ENCODE measurements at places on chromosomes 16 and 17.

GRCh38 chr17:52546990-52547389 lies 388.5 kb upstream of the CA10 start:
- no peak for DNase-seq

- DNase-seq: peak; percentile 14
These were observed 42.7 kb upstream of the WSCD1 start for GRCh38 chr17:6027342-6028024.

GRCh38 chr16:48526958-48527331 lies 83.0 kb downstream of the N4BP1 start:
- DNase-seq: no peak

- DNase-seq: no peak
These were observed 36.1 kb upstream of the USP7 start for GRCh38 chr16:8999800-9000199.

GRCh38 chr17:33209671-33210070 lies 83.4 kb downstream of the ASIC2 start:
- DNase-seq: no peak

GRCh38 chr17:7824021-7824924 lies 9.7 kb upstream of the KDM6B start:
- DNase-seq: peak; percentile 12

DNA sequence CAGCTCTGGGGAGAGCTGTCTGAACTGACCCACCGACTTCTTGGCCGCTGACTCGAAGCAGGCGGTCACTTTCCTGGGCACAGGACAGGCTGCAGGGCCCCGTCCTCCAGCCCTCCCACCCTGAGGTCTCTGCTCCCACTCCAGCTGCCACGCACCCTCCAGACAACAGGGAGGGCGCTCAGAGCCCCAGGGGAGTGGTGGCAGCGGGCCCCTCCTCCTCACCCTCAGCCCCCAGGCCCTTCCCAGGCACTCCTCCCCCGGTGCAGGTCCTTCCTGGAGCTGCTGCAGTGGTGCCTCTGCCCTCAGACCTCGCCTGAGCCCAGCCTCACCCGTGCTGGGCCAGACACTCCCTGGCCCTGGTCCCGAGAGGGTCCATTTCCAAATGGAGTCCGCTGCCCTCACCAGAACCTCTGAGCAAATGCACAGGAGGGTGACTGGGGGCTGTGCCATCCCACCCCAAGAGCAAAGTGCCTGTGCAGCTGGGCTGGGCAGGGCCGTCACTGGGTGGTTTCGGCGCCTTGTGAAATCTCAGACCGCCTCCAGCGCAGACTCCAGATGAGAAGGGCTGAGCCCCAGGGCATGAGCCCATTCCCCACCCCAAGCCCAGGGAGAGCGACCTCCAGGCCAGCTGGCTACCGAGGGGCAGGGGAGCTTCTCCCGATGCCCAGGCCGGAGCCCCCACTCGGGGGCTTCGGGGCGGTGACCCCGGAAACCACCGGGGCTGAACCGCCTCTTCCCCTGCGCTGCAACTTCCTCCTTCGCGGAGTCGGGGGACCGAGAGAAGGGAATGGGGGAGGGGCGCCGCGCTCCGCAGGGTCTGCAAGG lies 717 bp downstream of the CYBA start:
- DNase-seq: peak; percentile 71

GRCh38 chr16:52076332-52076731 lies 470.6 kb downstream of the TOX3 start:
- no peak for DNase-seq

GRCh38 chr16:28038409-28038808 lies 25.1 kb downstream of the GSG1L start:
- DNase-seq: no peak

DNA sequence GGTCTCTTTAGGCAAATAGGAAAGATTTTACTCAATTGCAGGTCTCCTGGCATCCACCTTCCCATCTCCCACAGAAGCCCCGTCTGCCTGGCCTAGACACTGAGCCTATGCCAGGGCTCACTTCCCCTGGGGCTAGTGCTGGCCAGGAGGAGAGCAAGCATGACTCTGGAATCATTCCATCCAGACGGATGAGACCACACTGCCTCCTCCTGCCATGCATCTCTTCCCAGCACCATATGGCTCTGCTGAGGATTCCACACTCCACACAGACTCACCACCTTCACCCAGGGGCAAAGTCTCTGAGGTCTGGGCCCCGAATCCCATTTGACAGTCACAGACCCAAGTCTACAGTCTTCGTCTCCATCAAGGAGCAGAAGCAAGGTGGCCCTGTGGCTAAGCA lies 346.5 kb downstream of the C16orf95 start:
- no peak for DNase-seq

- no peak for DNase-seq
These were observed 7.0 kb upstream of the TMEM235 start for GRCh38 chr17:78224231-78225087.

DNA sequence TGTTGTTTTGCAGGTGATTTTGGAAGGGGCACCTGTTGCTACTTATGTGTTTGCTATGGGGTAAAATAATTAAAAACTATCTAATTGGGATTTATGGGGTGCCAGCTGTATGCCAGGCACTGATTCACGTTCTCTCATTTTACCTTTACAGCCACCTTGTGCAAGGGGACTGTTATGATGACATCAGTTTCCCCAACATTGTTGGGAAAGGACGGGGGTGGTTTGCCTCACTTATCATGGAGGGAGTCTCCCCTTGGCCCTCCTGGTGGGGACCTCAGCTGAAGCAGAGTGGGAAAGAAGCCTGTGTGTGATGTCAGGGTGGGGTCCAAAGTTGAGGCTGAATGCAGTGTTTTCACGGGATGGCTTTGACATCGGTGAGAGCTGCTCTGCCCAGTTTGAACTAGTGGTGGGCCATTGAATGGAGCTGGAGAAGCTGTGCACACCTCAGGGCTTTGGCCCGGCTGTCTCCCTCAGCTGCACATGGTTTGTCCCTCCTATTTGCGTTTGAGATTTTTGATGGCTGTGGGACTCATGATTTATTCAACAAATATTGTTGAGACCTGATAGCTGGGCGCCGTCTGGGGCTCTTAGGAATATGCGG lies 36.1 kb downstream of the CMIP start:
- DNase-seq: no peak

DNA sequence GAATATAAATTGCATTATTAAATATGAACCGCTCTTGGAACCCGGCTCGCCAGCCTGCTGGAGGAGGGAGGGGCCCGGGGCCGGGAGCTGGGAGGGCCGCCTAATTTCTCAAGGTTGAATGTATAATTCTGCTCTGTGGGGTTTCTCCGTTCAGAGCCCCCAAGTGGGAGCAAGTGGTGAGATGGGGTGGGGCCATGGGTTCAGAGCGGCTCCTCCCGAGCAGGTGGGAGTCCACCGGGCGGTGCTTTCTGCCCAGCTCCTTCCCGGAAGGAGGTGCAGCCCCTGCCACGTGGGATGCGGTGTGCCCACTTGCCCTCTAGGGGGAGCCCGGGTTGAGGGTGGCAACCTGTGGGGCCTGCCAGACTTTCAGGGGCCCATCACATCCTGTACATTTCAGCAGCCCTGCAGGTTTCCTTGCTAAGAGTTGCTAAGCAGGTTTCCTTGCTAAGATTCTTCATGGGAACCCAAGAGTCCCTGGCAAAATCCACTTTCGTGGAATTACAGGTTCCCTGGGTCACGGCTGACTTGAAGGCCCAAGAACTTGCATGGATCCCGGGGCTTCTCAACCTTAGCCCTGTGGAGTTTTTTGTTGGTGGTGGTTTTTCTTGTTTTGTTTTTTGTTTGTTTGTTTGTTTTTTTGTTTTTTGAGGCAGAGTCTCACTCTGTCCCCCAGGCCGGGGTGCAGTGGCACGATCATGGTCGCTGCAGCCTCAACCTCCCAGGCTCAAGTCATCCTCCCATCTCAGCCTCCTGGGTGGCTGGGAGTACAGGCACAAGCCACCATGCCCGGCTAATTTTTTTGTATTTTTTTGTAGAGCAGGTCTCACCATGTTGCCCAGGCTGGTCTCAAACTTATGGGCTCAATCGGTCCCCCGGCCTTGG lies 196.7 kb upstream of the GSE1 start:
- DNase-seq: peak; percentile 88

DNA sequence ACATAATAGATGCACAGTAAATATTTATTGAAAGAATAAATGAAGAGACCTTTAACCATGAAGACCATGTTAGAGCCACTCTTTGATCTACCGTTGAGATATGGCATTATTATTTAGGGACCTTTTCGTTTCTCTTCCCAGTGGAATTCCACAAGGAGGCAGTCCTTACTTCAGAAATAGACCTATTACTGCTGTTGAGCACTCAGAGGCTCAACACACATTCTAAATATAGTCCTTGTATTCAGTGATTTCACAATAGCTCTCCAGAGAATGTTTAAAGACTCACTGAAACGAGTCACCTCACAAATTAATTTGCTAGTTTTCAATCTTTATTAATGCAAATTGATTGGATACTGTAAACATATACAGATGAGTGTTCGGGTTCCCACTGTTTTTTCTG lies 603.8 kb downstream of the CDH8 start:
- no peak for DNase-seq

- DNase-seq: no peak
These were observed 8.1 kb downstream of the ZZEF1 start for GRCh38 chr17:4134721-4135120.

DNA sequence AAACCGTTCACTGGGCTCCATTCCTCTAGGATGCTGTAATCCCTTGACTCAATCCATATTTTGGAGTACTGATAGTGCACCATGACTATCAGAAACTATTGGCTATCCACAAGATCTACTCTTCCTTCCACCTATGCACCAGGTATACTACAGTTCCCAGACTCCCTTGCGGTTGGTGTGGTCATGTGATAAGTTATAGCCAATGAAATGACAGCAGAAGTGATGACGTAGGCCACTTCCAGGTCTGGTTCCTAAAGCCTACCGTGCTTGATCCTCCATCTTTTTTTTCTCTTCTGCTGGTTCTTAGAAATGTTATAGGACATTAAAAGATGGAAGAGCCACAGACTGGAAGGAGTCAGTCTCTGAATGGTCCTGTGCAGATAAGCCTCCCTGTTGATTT lies 278.8 kb upstream of the C16orf82 start:
- no peak for DNase-seq

DNA sequence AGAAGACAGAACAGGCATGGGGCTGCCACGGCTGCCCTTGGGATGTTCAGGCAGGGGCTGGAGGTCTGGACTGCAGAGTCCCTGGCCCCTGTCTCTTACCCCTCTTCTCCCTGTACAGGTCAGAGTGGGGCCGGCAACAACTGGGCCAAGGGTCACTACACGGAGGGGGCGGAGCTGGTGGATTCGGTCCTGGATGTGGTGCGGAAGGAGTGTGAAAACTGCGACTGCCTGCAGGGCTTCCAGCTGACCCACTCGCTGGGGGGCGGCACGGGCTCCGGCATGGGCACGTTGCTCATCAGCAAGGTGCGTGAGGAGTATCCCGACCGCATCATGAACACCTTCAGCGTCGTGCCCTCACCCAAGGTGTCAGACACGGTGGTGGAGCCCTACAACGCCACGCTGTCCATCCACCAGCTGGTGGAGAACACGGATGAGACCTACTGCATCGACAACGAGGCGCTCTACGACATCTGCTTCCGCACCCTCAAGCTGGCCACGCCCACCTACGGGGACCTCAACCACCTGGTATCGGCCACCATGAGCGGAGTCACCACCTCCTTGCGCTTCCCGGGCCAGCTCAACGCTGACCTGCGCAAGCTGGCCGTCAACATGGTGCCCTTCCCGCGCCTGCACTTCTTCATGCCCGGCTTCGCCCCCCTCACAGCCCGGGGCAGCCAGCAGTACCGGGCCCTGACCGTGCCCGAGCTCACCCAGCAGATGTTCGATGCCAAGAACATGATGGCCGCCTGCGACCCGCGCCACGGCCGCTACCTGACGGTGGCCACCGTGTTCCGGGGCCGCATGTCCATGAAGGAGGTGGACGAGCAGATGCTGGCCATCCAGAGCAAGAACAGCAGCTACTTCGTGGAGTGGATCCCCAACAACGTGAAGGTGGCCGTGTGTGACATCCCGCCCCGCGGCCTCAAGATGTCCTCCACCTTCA lies 11.7 kb downstream of the TUBB3 start:
- no peak for DNase-seq

DNA sequence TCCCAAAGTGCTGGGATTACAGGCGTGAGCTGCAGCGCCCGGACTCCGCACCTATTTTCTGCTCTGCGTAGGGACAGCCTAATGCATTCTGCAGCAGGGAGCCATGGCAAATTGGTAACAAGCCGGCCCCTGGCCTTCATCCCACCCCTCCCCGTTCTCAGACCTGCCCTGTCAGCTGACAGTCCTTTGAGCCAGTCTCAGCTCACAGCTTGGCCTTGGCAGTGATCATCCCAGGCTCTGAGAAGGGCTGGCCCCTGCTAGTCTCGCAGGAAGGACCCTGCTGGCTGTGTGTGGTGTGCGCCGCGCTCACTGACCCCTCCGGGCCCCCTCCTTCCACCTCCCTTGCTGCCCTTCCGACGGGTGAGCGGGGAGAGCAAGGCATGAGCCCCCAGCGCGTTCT lies 10.3 kb upstream of the NPTX1 start:
- DNase-seq: no peak

GRCh38 chr17:40598619-40599467 lies 33.6 kb upstream of the CCR7 start:
- peak; percentile 56 for DNase-seq

DNA sequence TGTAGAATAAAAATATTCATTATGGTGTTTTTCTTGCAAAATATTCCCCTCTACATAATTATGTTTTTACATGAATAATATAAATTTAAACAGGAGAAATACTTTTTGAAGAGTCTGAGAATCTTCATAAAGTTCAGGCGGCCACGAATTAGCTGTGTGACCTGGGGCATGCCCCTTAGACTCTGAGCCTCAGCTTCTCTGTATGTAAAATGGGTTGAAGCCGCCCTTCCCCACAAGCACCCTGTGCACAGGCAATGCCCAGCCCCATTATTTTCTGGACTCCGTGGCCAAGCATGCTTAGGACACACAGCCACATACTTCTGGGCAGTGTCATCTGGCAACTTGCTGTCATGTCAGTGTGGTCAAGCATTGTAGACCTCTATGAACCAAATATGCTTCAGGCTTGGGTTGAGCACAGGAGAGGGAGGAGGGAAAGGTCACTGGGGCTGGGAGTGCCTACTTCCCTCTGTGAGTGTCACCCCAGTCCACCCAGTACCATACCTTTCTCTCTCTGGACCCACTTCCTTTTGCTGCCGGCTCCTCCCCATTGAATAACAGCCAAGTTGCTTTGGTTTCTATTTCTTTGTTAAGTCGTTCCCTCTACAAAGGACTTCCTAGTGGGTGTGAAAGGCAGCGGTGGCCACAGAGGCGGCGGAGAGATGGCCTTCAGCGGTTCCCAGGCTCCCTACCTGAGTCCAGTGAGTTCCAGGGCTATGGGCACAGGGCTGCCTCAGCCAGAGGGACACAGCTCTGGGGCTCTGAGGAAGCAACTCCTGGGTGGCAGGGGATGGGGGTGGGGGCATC lies at the start of gene LGALS9:
Gene LGALS9, plus strand, starts transcription at position 582 of the 804 bp plus-strand sequence. Its CDS starts 78 bp downstream, at position 660.
- peak; percentile 81 for DNase-seq

- no peak for DNase-seq
These were observed 27.7 kb upstream of the WFIKKN2 start for GRCh38 chr17:50807675-50808074.

DNA sequence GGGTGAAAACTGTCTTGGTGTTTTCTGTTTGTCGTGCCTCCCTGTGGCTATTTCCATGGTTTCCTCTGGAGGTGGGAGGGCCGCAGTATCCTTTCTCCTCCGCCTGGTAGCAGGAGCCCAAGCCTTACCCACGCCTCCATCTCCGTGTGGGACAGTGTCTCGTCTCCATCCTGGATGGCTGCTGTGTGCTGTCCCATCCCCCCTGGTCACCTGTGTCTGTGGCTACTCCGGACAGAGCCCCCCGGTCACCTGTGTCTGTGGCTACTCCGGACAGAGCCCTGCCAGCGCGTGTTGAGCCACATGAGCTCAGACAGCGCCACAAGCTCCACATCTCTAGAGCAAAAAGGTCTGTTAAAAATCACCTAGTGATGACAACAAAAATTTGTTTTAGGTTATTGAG lies 198.2 kb upstream of the CHMP6 start:
- DNase-seq: no peak

GRCh38 chr16:64035337-64035736 lies 1086.5 kb downstream of the CDH11 start:
- no peak for DNase-seq
